ENCODE measurements at places on chromosomes 12 and 14.

DNA sequence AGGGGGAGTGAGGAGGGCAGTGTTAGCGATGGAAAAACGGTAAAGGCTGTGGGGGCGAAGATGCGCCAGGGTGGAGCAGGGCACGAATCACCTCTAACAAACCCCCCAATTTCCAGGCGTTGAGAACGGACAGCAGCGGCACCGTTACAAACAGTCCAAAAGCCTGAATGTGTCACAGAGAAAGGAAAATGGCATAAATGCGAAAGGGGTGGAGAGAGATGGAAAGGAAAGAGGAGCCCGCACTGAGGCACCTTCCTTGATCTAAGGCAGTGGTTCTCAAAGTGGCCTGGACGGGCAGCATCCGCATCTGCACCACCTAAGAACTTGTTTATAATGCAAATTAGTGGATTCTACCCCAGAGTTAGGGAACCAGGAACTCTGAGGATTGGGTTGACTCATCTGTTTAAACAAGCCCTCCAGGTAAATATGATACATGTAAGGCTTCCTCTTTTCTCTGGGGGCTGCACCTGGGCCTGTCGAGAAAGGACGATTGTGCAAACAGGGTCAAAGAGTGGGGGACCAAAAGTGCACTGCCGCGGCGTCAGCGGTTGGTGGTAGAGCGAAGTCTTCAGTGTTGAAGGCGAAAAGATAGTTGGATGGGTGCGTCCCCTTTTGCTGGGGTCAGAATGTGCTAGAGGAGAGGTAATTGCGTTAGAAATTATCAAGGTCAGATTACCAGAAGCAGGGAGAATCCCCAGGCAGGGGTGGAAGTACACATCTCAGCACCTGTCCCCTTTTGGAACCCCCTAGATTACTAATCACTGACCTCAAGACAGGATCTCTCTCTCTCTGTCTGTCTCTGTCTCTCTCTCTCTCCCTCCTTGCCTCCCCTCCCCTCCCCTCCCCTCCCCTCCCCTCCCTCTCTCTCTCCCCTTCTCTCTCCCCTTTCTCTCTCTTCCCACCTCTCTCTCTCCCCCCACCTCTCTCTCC lies 1.3 kb upstream of the KCNH5 start:
- DNase-seq: no peak

DNA sequence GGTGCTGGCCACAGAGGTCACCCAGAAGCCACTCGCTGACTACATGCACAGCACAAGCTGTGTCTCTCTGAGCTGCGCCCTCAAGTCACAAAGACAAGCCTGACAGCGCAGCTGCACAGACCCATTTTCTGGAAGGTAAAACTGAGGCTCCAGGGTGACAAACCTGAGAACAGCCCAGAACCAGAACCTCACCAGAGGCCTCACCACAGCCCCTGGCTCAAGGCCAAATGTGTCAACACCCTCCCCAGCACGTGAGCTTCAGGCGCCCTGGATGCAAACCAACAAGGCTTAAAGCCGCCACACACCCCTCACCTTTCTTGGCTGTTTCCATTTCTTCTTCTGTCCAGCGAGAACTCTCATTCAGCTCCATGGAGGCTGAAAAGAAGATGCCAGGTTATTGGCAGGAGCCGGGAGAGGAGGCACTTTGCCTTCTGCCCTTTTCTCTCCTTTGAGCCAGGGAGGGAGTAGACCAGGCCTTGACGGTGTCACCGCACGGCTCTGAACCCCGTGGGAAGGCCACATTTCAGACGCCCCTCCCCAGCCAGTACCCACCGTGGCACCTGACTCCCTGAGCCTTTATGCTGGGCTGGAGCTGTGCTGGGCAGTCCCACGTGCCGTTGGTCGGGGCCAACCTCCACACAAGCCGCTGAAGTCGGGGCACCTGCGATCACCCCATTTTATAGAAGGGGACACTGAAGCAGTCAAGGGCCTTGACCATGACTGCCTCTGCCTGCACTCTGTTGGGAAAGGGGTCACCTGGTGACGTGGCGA lies 103.1 kb downstream of the RFLNA start:
- no peak for DNase-seq

GRCh38 chr12:120119271-120119973 lies 2.9 kb upstream of the RAB35 start:
- no peak for DNase-seq

GRCh38 chr14:101125313-101125712 lies 221.8 kb upstream of the RTL1 start:
- no peak for DNase-seq

- no peak for DNase-seq
Measured at GRCh38 chr14:24369463-24369862, 1.5 kb downstream of the NFATC4 start.

GRCh38 chr12:47748507-47748828 lies 10.2 kb downstream of the RAPGEF3 start:
- DNase-seq: no peak

DNA sequence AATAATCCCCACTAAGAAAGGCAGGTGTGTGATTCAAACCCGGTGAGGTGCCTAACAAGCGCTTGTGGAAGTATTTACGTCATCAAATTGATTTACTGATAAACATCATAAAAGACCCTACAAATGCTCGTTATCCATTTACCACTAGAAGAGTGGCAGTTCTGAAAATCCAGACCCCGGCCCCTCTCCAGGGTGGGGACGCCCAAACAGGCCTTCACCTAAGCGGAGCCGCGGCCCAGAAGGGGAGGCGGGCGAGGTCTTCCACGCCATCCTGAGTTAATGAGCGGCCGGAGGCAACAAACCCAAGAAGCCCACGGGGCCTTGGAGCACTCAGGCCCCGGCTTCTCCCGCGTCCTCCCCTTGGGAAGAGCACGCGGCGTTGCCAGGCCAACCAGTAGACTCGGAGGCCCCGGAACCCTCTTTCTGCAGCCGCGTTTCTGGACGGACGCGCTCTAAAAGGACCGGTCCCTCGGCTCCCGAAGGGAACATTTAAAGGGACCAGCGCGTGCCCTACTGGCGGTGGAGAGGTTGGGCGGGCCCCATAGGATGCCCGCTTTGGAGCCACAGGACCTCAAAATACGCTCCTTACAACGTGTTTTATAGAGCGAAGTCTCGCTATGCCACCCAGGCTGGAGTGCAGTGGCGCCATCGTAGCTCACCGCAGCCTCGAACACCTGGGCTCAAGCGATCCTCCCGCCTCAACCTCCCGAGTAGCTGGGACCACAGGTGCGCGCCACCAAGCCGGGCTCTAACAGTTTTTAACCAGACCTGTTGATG lies 3.5 kb downstream of the PTPN21 start:
- DNase-seq: peak; percentile 83

DNA sequence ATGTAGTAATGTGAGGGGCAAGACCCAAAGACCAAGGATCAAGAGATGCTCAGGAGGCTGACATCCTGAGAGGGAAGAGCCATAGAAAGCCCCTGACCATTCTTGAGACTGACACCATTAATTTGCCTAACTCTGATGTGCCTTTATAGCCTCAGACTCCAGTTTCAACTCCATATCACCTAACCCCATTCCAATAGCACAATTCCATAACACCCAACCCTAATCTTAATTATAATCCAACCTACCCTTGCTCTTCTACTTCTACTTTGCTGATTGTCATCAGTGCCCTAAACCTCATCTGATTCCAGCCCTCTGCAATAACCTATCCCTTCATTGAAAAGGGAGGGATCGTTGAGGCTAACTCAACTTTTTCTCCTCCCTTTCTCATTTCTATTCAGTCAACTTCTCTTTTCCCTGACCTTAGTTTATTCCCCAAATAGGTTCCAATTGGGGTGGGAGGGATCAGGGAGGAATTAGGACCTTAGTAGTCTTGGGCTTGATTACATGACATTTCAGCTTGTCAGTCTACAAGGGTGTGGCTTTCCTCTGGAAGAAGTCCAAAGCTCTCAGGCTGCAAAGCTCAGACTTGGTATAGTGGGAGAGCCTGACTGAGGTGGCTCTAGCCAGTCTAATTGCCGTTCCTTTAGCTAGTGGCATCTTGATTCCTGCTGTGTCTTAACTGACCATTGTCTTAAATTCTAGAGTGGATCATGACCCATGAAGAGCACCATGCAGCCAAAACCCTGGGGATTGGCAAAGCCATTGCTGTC lies 3.1 kb downstream of the PFKM start:
- DNase-seq: no peak

GRCh38 chr14:57060276-57060955 lies 208.3 kb downstream of the EXOC5 start:
- DNase-seq: no peak

- DNase-seq: peak; percentile 70
Measured at GRCh38 chr12:52969828-52970569, 21.1 kb downstream of the KRT18 start.

DNA sequence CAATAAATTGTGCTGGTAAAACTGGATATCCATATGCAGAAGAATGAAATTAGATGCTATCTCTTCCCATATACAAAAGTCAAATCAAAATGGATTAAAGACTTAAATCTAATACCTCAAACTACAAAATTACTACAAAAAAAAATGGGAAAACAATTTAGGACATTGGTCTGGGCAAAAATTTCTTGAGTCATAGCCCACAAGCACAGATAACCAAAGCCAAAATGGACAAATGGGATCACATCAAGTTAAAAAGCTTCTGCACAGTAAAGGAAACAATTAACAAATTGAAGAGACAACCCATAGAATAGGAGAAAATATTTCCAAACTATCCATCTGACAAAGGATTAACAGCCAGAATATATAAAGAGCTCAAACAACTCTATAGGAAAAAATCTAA lies 264.6 kb downstream of the NUAK1 start:
- no peak for DNase-seq

GRCh38 chr14:94018308-94018707 lies 7.8 kb upstream of the OTUB2 start:
- DNase-seq: no peak

- DNase-seq: peak; percentile 40
Measured at GRCh38 chr14:78752518-78753188, 582.5 kb downstream of the NRXN3 start.

DNA sequence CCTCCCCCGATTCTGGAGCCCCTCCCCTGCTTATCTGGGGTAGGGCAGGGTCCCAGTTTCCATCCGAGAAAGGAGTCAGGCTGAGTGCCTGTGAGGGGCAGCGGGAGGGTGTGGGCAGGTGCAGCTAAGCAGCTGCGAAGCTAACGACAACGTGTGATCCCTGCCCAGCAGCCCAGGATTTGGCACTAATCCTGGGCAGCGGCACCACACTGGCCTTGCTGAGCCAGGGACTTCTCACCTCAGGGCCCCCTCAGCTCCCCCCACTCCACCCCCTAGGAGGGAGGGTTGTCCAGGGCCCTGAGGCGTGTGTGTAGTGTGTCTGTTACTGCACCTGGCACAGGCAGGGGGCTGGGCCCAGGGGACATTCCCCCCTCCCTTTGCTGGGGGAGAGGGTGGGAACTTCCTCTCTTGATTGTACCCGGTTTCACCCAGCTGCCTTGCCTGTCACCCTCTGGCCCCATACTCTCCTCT lies 1.8 kb downstream of the SMIM41 start:
- peak; percentile 14 for DNase-seq

All from DMS79 (cell line).